Stimulated activated CD4-positive, alpha-beta T cell treated with anti-CD3 and anti-CD28 coated beads, TNF-alpha, amount 100 ng/mL, for 48 hours (primary cell): ENCODE measurements at places on chromosomes 12 and 14.
A peak's percentile ranks its signal among the peaks of the same experiment; 100 is the strongest.

- no peak for DNase-seq
These were observed 52.2 kb upstream of the ANP32D start for GRCh38 chr12:48420039-48420775.

GRCh38 chr12:24281341-24281740, 331.9 kb upstream of the SOX5 start:
- no peak for DNase-seq

GRCh38 chr14:20667957-20668356, 16.4 kb upstream of the RNASE4 start:
- DNase-seq = no peak

- DNase-seq = no peak
These were observed 1.0 kb downstream of the ATXN7L3B start for GRCh38 chr12:74538491-74539258.

- DNase-seq = no peak
These were observed 10.8 kb downstream of the RBM19 start for GRCh38 chr12:113955109-113955970.

DNA sequence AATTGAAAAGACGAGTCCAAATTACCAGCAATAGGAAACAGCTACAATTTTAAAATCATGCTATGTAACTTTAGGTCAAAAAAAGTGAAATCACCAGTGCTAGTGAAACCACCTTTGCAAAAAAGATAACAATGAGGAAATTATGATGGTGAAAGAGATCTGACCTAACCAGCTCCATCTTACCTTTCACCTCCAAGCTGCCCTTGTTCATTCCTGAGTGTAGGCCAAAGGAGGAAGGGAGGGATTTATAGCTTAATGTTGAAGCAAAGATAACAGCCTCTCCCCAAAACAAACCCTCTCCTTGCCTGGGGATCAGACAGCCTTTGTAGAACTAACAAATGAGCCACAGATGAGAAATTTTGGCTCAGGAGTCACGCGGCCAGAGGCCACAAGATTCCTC, 83.2 kb upstream of the EIF5 start:
- DNase-seq = no peak

DNA sequence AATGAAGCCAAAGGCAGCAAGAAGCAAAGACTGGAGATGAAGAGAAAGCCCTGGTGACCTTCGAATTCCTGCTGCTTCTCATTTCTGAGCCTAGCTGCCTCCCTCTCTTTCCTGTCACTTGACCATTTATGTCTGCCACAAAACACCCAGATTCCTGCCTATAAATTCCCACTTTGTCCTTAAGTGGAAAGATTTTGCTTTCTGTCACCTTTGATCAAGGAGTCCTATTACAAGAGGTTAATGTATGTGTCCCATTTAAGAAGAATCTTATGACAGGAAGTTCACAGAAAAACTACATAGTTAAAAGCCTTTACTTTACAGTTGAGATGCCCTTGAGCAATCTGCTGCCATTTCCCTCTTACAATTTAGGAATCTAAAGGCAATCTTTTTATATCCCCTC, 155.7 kb downstream of the GALC start:
- no peak for DNase-seq

GRCh38 chr12:43964033-43964432, 128.2 kb downstream of the TMEM117 start:
- no peak for DNase-seq

GRCh38 chr12:10069976-10070375, 28.8 kb downstream of the CLEC1A start:
- no peak for DNase-seq

- no peak for DNase-seq
These were observed 72.4 kb downstream of the TTC7B start for GRCh38 chr14:90743826-90744225.

- peak; percentile 35 for DNase-seq
These were observed 11.9 kb upstream of the SERPINA4 start for GRCh38 chr14:94548999-94549985.

DNA sequence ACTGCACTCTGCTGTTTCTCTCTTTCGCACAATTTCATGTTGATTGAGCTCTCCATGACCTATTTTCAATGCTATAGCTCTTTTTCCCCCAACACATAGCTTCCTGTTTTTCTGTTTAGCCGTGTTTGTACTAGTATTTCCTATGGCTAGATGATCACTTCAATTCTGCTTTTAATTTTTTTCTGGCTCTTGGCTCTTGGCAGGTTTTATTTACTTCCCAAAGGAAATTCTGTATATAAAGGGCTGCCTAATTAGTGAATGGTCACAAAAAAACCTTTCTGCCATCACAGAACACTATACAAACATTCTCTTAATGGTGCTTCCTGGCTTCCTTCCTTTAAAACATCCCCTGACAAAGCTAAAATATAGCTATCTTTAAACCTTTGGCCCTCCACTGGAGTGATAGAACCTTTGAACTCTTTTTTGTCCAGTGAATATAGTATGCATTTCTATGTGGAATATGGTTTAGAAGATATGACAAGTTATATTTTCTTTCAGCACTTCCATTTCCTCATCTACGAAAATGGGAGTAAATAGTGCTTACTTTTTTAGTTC, 88.2 kb downstream of the RASSF9 start:
- DNase-seq = no peak

DNA sequence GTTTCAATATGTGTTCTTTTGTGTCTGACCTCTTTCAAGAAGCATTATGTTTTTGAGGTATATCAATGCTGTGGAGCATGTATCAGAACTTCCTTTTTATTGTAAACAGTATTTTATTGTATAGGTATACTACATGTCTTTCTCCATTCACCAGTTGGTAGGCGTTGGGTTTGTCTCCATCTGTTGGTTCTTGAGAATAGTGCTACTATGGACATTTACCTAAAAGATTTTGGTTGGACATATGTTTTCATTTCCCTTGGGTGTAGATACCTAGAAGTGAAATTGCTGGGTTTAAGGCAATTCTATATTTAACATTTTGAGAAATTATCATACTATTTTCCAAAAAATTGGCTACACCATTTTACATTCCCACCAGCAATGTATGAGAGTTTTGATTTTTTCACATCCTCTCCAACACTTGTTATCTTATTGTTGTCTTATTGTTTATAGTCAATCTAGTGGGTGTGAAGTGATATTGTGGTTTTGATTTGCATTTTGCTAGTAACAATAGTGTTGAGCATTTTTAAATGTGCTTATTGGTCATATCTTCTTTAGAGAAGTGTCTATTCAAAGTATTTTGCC, 409.2 kb downstream of the IPO8 start:
- no peak for DNase-seq

- DNase-seq = no peak
These were observed 140.5 kb downstream of the AKAP6 start for GRCh38 chr14:32469388-32470160.

DNA sequence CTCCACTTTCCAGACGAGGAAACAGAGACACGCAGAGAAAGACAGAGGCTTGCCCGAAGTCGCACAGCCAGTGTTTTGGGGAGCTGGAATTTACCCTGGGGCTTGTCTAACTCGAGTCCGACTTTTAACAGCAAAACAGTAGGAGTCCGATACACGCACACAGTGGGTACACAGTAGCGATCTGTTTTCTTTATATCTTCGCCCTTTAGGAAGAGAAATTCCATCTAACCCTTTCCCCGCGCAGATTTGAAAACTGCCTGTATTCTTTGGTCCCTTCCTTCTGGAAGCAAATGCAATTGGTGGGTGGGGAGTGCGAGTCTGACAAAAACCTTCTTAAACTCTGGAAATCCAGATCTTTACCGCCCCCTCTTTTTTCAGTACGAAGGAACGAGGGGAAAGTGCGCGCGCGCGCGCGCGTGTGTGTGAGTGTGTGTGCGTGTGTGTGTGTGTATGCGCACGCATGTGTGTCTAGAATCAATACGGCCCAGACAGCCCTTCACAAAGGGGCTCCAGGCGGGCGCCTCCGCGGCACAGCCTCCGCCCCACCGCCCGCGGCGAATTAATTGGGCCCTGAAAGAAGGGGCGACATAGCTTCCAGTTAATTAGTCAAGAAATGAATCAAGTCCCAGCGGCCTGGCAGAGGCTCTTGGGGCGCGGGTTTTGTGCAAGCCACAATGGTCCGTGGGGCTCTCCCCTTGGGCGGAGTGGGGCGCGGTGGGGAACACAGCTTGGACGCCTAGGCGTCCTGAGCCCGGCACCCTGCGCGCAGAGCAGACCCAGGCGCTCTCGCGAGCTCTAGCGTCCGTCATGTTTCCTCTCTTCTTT, 14.0 kb upstream of the TBX3 start:
- DNase-seq = no peak
